ENCODE measurements at places on chromosomes 16 and 17. TPM values are rescaled to one million over a fixed set of nuclear protein-coding genes. Genes with fewer than 3 reads are reported as not detected.

DNA sequence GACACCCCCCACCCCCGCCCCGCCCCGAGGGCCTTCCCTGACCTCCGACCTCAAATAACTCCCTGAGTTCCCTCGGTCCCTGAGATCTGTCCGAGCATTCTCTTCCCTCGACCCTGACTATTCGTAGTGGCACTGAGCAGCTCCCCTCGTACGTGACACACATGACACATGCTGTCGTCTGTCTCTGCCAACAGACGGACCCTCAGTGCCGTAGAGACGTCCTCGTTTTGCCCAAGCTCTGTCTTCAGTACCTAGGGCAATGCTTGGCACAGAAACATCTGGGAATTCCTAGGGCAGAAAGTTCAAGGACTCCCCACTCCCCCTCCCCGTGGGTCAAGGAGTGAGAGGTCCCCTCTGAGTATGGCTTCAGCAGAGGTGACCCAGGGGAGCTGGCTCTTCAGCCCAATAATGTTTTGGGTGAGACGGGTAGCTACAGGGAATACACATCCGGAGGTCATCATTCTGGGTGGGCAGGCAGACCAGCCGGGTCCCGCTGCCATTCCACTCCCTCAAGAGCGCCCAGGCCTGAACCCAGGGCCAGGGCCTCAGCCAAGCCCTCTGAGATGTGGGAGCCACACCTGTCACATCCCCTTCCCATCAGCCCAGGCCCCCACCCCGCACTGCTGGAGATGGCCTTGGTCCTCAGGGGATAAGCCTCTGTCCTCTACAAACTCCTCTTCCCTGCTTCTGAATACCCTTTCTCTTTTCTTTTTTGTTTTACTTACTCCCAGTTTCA, 671 bp upstream of the FADS6 start:
- DNase-seq = no peak

- DNase-seq = no peak
Measured at GRCh38 chr16:27324851-27325301, 11.1 kb downstream of the IL4R start.

Gene TNFSF13
- 40.5 TPM for total RNA-seq

Gene LRRC36
- total RNA-seq = not detected

DNA sequence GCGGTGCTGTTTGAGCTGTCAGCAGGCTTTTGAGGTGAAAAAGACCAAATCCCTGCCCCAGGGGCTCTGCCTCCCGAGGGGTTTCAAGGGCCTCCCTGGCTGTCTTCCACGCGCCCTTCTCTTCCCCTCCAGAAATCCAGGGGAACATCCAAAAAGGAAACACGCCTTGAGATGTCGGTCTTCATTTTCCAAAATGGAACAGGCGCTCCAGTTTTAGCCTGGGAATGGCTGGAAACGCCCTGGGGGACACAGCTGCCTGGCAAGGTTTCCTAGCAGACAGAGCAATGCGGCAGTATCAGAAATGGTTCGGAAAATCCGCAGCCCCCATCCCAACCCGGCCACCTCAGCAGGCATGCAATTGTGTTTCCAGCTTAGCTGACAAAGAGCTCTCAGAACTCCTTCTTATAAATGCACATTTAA, 16.6 kb upstream of the LITAF start:
- no peak for DNase-seq

GRCh38 chr17:77957857-77958715, at the start of gene TNRC6C:
Gene TNRC6C (plus strand): TSS chr17:77958703. CDS start chr17:78004207, 45,504 bp downstream.
- peak; percentile 99 for DNase-seq

DNA sequence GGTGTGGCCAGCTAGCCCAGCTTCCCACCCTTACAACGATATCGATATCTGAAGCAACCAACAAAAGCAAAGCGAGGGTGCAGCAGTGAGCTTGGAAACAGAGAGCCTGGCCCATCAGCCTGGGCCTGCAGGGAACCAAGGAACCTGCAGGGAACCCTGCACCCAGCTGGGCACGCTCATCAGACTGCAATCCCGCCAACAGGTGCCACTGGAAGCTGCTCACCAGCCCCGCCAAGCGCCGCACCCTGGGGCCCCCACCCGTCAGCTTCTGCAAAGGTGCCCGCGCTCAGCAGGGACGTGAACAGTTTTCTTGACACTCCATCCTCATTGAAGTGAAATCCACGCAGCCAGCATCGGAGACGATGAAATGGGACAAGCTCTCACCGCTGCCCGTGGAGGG, 250.7 kb downstream of the RBFOX3 start:
- DNase-seq = no peak

Gene SMIM5
- total RNA-seq = 0.28 TPM
